Mesenchymal stem cell (in vitro differentiated cells and primary cell): ENCODE measurements at places on chromosomes 1 and 21.
A peak's percentile ranks its signal among the peaks of the same experiment; 100 is the strongest.

- DNase-seq = peak; percentile 92
Observed at GRCh38 chr1:207336559-207337467, 15.3 kb downstream of the CD55 start.

- no peak for DNase-seq
Observed at GRCh38 chr1:232589111-232589811, 40.7 kb downstream of the SIPA1L2 start.

DNA sequence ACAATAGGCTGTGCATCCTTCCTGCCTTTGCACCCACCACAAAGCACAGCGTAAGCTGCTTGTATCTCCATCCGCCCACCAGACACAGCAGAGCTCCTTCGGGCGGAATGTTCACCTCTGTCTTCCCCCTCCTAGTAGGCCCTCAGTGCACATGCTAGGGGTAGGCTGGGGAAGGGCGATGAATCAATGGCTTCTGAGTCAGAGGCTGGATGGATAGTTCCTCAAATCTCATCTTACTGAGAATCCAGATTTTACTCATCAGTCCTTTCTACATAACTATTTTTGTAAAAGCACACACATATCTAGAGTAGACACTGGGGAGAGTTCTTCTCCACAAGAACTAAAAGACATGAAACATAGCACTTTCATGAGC, 73.8 kb downstream of the BCAR3 start:
- peak; percentile 44 for DNase-seq

GRCh38 chr1:64692911-64693310, 52.0 kb upstream of the RAVER2 start:
- no peak for DNase-seq

GRCh38 chr1:1421147-1421906, at the start of gene ANKRD65:
Gene ANKRD65 (minus strand): TSS chr1:1421276. CDS start chr1:1421005, 271 bp downstream.
- no peak for DNase-seq

GRCh38 chr1:10676963-10677362, 119.5 kb downstream of the CASZ1 start:
- no peak for DNase-seq

GRCh38 chr1:35505911-35506798, 51.0 kb downstream of the KIAA0319L start:
- DNase-seq = peak; percentile 91

DNA sequence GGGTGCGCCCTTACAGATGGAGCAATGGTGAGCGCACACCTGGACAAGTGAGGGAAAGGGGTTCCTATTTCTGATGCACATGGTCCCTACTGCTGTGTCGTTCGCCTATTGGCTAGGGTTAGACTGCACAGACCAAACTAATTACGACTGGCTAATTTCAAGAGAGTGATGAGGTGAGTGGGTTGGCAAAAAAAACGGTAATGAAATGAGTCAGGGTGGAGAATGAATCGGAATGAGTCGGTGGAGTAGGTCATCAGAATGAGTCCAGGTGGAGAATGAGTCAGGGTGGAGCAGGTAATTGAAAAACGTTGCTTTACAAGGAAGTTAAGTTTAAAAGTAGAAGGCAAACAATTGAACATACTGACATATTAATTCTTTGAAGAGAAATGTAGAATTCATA, 79.8 kb downstream of the WDR4 start:
- DNase-seq = no peak

GRCh38 chr1:207205614-207206061, 101.6 kb downstream of the C4BPA start:
- no peak for DNase-seq

DNA sequence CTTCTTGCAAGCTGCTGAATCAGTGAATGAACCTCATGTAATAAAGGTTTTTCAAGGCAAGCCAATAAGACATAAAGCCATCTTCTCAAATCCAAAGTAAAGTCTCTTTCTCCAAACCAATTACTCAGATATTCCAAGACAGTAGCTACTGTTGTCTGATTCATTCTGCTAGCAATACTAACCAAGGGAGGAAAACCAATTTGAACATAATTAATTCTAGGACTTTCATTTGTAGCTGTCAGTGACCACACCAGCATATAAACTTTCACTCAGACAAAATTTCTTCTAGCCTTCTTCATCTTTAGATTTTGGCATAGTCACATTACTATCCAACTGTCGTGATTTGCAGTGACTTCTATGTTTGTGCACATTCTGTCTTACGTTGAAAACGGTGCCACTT, 10.5 kb upstream of the INTS3 start:
- DNase-seq = no peak

DNA sequence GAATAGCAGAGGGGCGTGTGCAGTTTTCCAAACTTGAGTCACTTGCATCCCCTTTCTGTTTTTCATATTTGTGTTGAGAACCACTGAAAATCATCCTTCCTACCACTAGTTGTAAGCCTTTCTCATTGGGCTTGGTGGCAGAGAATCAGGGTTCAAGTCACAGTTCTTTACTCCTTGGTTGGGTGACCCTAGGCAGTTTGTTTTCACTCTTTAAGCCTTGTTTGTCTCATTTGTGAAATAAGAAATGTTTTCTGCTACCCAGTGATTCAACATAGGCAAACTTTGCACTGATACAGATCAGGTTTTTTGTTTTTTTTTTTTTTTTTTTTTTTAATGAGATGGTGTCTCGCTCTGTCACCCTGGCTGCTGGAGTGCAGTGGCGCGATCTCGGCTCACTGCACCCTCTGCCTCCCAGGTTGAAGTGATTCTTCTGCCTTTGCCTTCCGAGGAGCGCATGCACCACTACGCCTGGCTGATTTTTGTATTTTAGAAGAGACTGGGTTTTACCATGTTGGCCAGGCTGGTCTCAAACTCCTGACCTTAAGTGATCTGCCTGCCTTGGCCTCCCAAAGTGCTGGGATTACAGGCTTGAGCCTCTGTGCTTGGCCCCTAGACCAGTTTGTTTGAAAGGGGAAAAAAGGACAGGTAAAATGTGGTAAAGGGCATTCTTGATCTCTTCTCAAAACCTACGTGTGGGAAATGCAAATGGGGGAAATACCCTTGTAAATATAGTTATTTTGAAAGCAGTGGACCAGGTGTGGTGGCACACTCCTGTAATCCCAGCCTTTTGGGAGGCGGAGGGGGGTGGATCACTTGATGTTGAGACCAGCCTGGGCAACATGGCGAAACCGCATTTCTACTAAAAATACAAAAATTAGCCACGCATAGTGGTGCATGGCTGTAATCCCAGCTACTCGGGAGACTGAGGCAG, 3.2 kb downstream of the CLIC4 start:
- no peak for DNase-seq

DNA sequence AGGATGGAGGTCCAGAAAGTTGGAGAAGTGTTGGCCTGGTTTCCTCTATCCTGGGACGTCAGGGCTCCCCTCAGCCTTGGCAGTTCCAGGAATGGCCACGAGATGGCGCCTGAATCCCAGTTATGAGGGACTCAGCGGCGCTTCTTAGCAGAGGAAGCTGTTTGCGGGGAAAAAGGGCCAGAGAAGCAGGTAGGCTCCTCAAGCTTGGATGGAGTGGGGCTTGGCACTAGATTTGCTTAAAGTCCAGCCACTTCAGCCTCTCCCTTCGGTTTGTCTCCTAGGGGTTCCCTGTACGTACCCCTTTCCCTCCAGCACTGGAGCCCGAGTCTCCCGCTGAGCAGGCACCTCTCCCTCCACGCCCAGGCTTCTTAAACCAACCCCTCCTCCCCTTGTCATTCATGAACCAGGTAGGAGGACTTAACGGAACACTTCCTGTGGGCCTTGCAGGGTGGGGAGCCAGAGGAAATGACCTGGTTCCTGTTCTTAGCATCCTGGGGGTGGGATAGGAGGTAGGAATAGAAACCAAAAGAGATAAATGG, 32.0 kb upstream of the TENT5B start:
- DNase-seq = peak; percentile 74
